ENCODE measurements at places on chromosomes 2 and 18.
A peak's percentile ranks its signal among the peaks of the same experiment; 100 is the strongest.

- peak; percentile 65 for DNase-seq
These were observed 43.9 kb upstream of the RFX8 start for GRCh38 chr2:101518578-101519492.

GRCh38 chr2:240959214-240959940 lies 39.0 kb upstream of the SNED1 start:
- peak; percentile 44 for DNase-seq

DNA sequence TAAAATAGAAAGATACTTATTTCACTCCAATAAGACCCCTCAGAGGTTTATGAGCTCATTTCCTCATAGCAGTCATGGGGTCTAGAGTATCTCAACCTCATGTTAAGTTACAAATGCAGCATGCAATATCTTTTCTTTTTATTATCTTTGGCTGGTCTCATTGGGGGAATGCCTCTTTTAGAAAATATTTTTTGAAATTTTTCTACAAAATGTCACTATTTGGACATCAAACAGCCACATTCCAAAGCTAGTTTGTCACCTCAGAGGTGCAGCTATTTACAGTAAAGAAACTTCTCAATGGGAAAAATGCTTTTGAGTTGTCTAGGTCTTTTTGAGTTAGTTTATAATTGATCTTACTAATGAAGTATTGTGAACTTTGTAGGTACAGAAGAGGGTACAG lies 370.7 kb upstream of the LRATD1 start:
- DNase-seq = no peak

GRCh38 chr2:114577657-114578056 lies 135.2 kb downstream of the DPP10 start:
- no peak for DNase-seq

- no peak for DNase-seq
These were observed 320.4 kb downstream of the AFF3 start for GRCh38 chr2:99821984-99822383.
